Thyroid gland (tissue), 4 donors: ENCODE measurements at places on chromosomes 4 and X. TPM values are rescaled to one million over a fixed set of nuclear protein-coding genes. Genes with fewer than 3 reads are reported as not detected.

The SH2D1A gene
- 1.7 TPM for total RNA-seq

The TCP11X2 gene
- not detected for total RNA-seq

The PDLIM3 gene
- 243 TPM for total RNA-seq

The C4orf51 gene
- total RNA-seq, result not detected

The HOPX gene
- 291 TPM for total RNA-seq

The NUDT10 gene
- total RNA-seq, result 0.44 TPM

The MAGEA3 gene
- not detected for total RNA-seq

The ADH1B gene
- 156 TPM for total RNA-seq

The PJA1 gene
- 60.0 TPM for total RNA-seq

The TCEAL7 gene
- 2.6 TPM for total RNA-seq

The NXF3 gene
- 0.89 TPM for total RNA-seq

The GRIA3 gene
- total RNA-seq, result 0.46 TPM

The FRMPD4 gene
- not detected for total RNA-seq

The TAF7L gene
- 0.22 TPM for total RNA-seq

The RASGEF1B gene
- 4.3 TPM for total RNA-seq

The SLC25A4 gene
- total RNA-seq, result 54.3 TPM

The TMEM31 gene
- total RNA-seq, result not detected

The KLB gene
- total RNA-seq, result 0.27 TPM

The CCDC149 gene
- total RNA-seq, result 19.3 TPM

The PGAM4 gene
- total RNA-seq, result not detected

The HTATSF1 gene
- total RNA-seq, result 77.0 TPM

The DAPP1 gene
- total RNA-seq, result 0.33 TPM

The TBX22 gene
- total RNA-seq, result 11.9 TPM

The STBD1 gene
- 1.3 TPM for total RNA-seq

The TEX13C gene
- total RNA-seq, result not detected

The EXOC1L gene
- not detected for total RNA-seq
